ENCODE measurements at places on chromosomes 12 and 14.

GRCh38 chr12:8639936-8640335 lies 22.7 kb downstream of the MFAP5 start:
- no peak for DNase-seq

DNA sequence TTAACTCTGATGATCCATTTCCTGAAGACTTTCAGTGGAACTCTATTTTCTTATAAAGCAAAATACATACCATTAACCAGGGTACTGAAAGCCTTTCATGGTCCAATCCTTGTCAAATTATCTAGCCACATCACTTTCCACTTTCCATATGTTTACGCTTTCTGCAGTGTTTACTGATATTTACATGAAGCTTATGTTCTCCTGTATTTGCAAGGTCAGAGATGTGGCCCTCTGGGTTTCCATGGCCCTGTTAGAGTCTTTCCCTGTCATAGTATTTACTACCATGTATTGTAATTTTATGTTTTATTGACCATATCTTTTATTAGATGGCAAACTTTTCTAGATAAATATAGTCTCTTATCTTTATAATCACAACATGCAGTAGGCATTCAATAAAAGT lies 23.5 kb upstream of the IGF1 start:
- no peak for DNase-seq

- no peak for DNase-seq
Measured at GRCh38 chr12:94706250-94706661, 55.9 kb upstream of the TMCC3 start.

- peak; percentile 83 for DNase-seq
Measured at GRCh38 chr12:6946033-6946919, 2.5 kb downstream of the C12orf57 start.

DNA sequence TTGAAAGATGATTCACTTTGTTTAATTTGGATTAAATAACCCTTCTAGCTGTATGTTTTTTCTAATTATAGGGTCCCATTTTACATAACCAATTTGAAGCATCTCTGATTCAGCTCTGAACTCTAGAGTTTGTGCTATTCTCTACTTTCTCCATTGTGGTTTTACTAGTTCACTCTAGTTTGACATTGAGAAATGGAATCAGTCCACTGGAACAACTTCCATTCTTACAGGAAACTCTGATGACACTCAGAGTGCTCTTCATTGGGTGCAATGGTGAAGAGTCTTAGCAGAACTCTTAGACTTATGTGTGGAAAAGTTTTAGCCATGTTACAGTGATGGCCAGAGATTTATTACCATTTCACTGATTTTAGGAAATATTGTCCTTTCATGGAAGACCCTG lies 140.7 kb downstream of the DYRK2 start:
- DNase-seq: no peak

GRCh38 chr12:94289461-94290312 lies 141.3 kb downstream of the PLXNC1 start:
- DNase-seq: no peak

- no peak for DNase-seq
Measured at GRCh38 chr12:98752726-98753125, 107.6 kb downstream of the APAF1 start.

GRCh38 chr12:94171595-94171930 lies 23.2 kb downstream of the PLXNC1 start:
- no peak for DNase-seq

DNA sequence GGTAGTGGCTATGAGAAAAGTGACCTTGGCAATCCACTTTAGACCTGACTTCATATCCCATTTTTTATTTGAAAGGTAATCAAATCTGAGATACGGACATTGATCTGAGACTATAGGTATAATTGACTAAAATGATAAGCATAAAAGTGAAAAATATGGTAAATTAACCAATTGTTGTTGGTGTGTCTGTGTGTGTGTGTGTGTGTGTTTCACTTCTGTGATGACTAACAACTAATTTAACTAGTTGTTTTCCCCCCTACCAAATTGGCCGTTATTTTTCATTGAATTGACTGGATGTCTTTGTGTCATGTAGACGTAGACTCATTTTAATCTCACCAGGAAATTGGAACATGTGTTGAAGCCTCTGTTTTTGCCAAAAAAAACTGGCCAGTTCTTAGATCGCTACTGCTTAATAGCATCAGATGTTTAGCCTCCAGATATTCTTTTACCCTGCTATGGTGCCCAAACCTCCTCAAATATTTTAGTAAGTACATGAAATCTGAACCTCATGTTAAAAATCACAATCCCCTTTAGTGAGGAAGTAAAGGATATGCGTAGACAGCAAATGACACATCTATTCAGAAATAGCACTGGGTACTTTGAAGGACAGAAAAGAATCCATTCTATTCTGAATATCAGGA lies 395.0 kb downstream of the EGLN3 start:
- DNase-seq: no peak

GRCh38 chr14:54881235-54881760 lies 21.3 kb downstream of the GCH1 start:
- no peak for DNase-seq

GRCh38 chr12:112963227-112963861 lies 15.0 kb upstream of the OAS2 start:
- no peak for DNase-seq

DNA sequence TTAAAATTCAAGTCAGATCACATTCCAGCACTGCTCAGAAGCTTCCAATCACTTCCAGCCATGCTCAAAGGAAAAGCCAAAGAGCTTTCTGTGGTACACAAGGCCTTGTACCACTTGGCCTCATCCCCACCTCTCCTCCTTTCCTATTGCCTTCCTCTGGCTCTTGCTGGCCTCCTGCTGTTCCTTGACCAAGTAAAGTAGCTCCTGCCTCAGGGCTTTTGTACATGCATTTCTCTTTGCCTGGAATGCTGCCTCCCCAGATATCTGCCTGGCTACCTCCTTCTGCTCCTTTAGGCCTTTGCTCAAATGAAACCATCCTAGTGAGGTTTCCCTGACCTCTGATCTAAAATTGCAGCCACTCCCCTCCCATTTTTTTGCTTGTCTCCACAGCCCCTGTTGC lies 51.2 kb upstream of the TCL1B start:
- no peak for DNase-seq

- DNase-seq: no peak
Measured at GRCh38 chr14:31947076-31947475, 130.0 kb upstream of the ARHGAP5 start.

All from cortex of kidney (tissue), 1 donor.